ENCODE measurements at places on chromosomes 1 and 21.

DNA sequence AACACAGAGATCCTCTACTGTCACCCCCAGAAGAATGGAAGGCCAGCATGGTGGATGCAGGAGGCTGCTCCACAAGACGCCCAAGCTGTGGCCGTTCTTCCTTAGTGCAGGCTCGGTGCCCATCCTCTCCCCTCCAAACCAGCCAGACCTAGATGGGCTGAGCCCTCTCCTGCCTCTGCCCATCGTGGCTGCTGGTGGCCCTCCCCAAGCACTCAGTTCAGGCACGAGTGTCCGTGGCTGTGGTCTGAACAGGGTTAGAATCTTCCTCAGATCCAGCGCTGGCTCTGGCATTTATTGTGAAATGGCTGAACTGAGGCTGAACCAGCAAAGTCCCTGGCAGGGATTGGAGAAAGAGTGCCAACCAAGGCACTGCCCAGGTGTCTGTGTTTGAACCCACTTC is 59.5 kb downstream of the TRIM11 start:
- DNase-seq = no peak

GRCh38 chr1:47479664-47480063 is 41.8 kb downstream of the FOXD2 start:
- DNase-seq = no peak

- DNase-seq = peak; percentile 74
Measured at GRCh38 chr1:64516301-64516700, 46.4 kb downstream of the CACHD1 start.

- no peak for DNase-seq
Measured at GRCh38 chr1:239317948-239318347, 68.4 kb upstream of the CHRM3 start.

- no peak for DNase-seq
Measured at GRCh38 chr1:152630596-152630995, 7.7 kb upstream of the LCE3A start.

DNA sequence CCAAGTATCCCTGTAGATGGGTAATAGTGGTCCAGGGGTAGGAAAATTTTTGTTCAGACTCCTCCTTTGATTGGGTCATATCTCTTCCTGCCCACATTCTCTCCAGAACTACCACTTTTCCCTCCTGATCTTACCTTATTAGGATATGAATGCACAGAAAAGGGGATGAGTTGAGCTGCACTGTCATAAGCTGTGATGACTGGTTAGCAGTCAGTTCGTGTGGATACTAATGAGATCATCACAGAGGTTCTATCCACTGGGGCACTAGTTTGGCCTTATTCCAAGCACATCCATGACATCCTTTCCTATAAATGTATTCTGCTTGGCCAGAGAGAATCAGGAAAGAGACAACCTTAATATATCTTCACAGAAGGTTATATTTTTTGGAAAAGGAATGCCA is 22.1 kb upstream of the TBX15 start:
- DNase-seq = no peak

DNA sequence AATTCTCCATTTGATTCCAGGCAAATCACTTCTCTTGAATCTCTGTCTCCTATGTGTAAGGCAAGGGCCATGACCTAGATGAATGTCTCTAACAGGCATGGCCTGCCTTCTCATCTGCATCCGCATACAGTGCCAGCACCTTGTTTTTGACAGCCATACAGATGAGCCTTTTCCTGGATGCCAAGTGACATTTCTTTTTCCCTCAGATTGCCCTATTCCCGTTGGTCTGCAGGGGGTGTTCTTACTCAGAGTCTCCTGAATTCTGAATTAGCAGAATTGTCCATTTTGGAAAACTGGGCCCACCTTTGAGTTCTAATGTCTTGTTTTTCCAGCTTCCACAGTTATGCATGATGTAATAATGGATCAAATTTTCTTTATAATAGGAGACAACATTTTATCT is 88.0 kb upstream of the ADAR start:
- peak; percentile 42 for DNase-seq

DNA sequence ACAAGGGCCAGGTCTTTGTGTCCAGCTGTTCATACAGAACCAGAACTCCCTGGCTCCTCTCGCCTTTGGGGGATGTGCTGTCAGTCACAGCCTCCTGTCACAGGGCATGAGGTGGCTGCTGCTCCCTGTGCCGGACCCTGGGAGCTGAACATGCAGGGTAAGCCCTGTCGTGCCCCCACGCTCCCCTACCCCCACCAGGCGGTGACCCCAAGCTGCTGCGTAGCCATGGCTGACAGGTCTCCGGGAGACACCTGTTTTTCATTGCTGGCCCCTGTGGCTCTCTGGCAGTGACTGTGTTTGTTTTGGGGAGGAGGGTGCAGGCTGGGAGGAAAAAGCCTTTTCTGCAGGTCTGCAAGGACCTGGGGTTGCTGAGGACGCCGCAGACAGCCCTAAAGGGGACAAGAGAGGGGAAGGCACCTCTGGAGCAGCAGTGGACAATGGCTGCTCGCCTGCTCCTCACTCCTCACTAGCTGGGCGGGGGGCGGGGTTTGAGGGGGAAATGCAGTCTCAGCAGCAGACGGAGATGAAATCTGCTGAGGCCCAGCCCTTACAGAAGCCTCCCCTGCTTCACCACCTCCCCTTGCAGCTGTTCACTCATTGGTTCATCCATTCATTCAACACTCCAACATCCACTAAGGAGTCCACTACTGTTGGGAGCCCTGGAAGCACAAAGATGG is 81.4 kb downstream of the TRABD2B start:
- DNase-seq = peak; percentile 54

DNA sequence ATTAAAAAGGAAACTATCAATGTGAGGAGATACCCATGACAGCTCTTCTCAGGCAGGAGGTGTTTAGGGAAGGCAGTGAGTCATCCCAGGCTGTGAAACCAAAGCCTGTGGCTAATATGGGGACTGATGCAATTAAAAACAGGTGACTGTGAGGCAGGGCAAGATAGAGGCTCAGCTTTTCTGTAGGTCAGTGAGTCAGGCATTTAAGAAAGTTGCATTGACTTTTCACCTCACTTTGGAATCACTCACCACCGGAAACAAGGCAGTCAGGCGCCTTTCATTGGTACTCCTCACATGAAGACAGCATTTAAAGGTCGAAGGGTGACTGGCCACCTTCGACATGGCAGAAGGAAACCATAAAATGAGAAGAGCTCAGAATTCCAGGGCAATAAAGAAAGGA is 54.5 kb downstream of the PAPPA2 start:
- no peak for DNase-seq

DNA sequence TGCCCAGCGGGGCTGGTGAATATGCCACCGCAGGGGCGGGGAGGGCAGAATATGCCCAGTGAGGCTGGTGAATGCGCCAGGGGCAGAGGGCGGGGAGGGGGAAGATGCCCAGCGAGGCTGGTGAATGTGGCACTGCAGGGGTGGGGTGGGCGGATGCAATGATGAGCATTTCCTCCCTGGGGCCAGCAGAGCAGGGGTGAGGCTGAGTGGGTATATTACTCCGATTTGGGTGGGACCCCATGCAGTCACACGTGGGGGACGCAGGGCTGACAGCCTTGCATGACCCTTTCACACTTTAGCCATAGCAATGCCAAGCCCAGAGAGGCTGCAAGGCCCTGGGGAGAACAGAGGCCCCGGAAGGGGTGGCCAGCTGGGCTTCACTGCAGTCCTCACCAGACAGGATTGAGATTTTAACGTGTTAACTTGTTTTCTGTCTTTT is 9.3 kb upstream of the SLX9 start:
- no peak for DNase-seq

DNA sequence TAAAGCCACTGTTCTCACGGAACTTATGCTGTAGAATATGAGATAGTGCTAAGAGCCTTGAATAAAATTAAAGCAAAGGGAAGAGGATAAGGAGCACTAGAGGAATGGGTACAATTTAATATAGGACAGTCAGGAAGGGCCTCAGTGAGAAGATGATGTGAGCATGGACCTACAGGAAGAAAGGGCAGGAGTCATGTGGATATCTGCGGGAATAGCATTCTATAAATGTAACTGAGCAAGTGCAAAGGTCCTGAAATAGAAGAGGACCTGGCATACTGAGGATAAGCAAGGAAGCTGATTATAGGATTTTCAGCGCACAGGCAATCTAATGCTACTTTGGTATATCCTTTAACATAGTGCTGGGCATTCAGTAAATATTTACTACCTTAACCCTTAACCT is 12.6 kb upstream of the BCAS2 start:
- no peak for DNase-seq

GRCh38 chr1:169390303-169390702 is 22.3 kb downstream of the BLZF1 start:
- no peak for DNase-seq

DNA sequence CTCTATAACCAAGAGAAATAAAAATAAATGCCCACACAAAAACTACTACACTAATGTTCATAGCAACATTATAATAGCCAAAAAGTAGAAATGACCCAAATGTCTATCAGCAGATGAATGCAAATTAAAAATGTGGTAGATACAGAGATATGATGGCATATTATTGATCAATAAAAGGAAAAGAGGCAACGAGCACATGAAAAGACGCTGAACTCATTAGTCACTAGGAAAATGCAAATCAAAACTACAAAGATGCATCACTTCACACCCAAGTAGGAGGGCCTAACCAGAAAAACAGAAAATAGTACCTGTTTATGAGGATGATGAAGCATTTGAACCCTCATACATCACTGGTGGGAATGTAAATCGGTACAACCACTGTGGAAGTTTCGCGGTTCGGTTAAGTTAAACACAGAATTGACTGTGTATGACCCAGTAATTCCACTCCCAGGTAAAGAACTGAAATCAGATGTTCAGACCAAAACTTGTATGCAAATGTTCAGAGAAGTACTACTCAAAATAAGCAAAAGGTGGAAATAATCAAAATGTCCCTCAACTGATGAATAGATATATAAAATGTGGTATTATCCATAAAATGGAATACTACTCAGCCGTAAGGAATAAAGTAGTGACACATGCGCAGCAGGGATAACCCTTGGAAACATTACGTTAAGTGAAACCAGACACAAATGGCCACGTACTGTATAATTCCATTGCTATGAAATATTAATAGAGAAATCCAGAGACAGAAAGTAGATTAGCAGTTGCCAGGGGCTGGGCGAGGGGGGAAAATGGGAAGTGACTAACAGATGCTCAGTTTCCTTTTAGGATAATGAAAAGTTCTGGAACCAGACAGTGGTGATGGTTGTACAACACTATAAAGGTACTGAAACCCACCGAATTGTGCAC is 3.1 kb downstream of the USP48 start:
- no peak for DNase-seq

- no peak for DNase-seq
Measured at GRCh38 chr1:206907304-206907991, 10.2 kb downstream of the IL24 start.

GRCh38 chr1:202075389-202075788 is 47.3 kb upstream of the GPR37L1 start:
- DNase-seq = no peak

DNA sequence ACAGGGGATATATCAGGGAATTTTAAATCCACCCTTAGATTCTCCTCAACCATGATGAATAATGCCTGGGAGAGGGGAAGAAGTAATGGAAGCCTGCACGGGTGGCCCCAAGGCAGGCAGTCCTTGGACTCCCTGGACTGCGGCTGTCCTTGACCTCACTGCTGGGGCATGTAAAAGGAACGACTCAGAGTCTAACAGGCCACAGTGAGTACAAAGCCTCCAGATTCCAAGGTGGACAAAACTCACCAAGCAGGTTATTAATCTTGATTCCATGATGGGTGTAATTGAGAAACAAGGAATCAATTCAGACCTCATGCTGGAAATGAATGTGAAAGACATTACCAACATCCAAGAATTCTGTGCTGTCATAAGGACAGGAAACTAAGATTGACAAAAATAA is 13.0 kb upstream of the ARHGAP29 start:
- DNase-seq = no peak

GRCh38 chr1:114336360-114336759 is 174.6 kb downstream of the TRIM33 start:
- DNase-seq = peak; percentile 28

- no peak for DNase-seq
Measured at GRCh38 chr1:23533246-23534023, 2.4 kb upstream of the E2F2 start.

DNA sequence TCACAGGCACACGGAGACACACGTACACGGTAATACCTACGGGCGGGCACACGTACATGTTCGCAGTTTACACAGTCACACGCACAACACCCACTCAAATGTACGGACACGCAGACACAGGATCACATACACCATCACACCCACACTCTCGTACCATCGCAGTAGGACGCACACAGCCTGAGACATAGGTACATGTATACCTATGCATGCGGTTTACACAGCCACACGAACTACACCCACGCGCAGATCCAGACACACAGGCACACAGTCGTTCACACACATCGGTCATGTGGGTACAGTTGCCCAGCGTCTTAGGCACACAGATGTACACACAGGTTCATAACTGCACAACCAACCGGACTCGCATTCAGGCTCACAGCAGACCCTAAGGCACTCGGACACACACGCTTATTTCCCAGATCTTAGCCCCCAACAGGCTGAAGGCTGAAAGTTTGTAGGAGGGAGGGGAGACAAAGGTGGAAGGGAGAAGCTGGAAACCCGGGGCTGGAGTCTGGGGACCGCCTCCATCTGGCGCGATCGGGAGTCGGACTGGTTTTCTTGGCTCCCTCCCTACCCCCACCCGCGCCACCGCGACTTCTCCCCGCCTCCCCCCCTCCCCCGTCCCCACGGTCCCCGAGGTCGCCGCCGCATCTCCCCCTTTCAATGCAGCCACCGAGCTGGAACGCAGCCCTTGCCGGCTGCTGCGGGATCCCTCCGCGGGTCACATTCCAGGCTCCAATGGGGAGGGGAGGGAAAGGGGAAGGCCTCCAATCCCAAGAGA is 51.9 kb upstream of the SYNC start:
- no peak for DNase-seq

- no peak for DNase-seq
Measured at GRCh38 chr1:16153096-16153998, 2.5 kb downstream of the EPHA2 start.

- DNase-seq = no peak
Measured at GRCh38 chr1:56168176-56168575, 411.2 kb downstream of the PLPP3 start.

All from NCI-H1694 treated with DMSO at 0.1 percent for 48 hours (cell line).